Tibial nerve (tissue), 4 donors: ENCODE measurements at places on chromosomes 11 and 22. TPM values are rescaled to one million over a fixed set of nuclear protein-coding genes. Genes with fewer than 3 reads are reported as not detected.

Gene TYR
- total RNA-seq: not detected

Gene DRICH1
- not detected for total RNA-seq

Gene CHADL
- 25.3 TPM for total RNA-seq

Gene VSIG10L2
- not detected for total RNA-seq

Gene CELSR1
- 5.9 TPM for total RNA-seq

Gene MADD
- total RNA-seq: 68.0 TPM

Gene SEC14L6
- 3.3 TPM for total RNA-seq

Gene RIMBP3B
- total RNA-seq: not detected
